Sigmoid colon (tissue), 7 donors: ENCODE measurements at places on chromosomes 5 and 9. TPM values are rescaled to one million over a fixed set of nuclear protein-coding genes. Genes with fewer than 3 reads are reported as not detected.

DNA sequence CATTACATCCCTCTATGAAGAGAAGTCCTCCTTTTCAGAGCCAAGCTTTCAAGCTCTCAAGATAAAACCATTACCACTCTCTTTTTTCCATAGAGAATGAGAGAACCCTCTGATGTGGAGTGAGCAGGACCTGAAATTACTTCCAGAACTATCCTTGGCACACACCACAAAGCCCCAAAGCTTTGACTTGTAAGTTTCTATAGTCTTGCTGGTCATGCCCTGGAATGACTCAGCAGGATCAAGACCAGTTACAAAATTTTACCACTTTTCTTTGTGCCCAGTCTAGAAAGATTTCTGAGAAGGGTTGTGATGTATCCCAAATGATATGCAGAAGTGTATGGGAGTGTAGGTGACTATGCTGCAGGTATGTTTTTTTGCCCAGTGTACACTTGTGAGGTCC is 760.6 kb downstream of the TLE1 start:
- no peak for DNase-seq

DNA sequence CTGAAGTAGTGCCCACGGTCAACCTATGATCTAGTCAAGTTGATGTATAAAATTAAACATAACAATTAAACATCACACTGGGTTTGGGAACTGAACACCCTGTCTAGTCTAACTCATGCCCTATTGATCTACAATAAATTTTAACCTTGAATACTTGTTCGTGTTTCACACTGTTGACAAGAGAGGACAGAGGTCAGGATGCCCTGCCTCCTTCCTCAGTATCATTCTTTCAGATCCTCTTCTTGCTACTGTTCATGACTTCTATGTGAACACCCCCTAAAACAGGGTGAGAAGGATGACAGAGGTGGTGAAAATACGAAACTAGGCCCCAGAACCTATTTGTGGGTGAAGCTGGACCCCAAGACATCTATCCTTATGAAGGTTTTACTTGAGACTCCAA is 8.1 kb upstream of the MAT2B start:
- DNase-seq = no peak

- DNase-seq = no peak
Measured at GRCh38 chr5:180170810-180171567, 38.0 kb downstream of the RASGEF1C start.

The NSG2 gene
- 8.1 TPM for total RNA-seq

The CNTNAP3 gene
- 18.8 TPM for total RNA-seq

GRCh38 chr5:1918488-1919208 is 35.9 kb upstream of the IRX4 start:
- DNase-seq = peak; percentile 50

GRCh38 chr9:68577774-68578591 is 37.3 kb upstream of the TMEM252 start:
- no peak for DNase-seq

DNA sequence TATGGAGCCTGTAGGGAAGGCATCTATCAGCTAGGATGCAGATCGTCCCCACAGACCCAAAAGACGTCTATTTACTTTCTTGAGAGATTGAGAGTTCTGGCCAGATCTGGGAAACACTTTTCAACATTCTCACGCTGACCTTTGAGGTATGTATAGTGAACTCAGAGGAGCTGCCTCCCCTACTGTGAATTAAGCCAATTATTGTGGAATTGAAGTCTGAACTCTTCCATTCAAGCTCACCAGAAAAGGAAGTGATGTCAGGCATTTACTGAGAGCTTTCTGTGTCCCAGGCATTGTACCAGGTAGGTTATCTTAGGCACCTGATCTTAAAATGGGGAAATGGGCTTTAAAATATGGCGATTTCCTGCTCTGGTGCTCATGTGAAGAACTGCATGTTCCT is 136.5 kb downstream of the SV2C start:
- DNase-seq = no peak

- no peak for DNase-seq
Measured at GRCh38 chr5:102418531-102418930, 80.3 kb downstream of the SLCO6A1 start.

- no peak for DNase-seq
Measured at GRCh38 chr5:178529080-178529479, 61.1 kb downstream of the COL23A1 start.

GRCh38 chr9:10571699-10572098 is 41.1 kb downstream of the PTPRD start:
- DNase-seq = no peak

GRCh38 chr9:12880406-12881015 is 105.7 kb downstream of the LURAP1L start:
- DNase-seq = no peak

The ADCY2 gene
- total RNA-seq = 4.4 TPM

The PIP5K1B gene
- 23.5 TPM for total RNA-seq

The LRRC19 gene
- not detected for total RNA-seq

The LCN9 gene
- total RNA-seq = not detected

The FOXD4L6 gene
- not detected for total RNA-seq

DNA sequence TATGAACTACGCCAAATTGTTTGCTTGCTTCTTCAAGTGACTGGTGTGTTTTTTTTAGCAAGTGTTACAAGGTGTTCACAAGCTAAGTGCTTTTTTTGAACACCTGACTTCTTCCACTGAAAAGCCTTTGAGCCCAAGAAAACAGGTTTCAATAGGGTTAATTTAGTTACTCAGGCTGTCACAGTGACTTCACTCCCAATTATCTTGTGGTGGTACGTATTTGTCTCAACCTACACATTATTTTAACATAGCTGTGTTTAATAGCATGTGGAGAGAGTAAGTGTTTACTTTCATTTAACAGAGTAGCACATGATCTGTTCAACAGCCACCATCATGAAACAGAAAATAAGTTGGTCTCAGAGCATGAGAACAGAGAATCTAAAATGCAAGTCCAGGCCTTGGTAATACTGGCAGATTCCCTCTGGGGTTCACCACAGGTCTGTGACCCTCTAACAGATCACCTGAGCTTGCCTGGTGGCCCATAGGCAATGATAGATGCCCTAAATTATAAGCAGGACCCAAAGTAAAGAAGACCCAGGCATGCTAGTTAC is 267.7 kb upstream of the SMARCA2 start:
- DNase-seq = no peak

- DNase-seq = peak; percentile 71
Measured at GRCh38 chr9:134188386-134189144, 24.2 kb upstream of the RNU6ATAC start.

The C5orf34 gene
- total RNA-seq = 2.1 TPM

The TLE1 gene
- total RNA-seq = 45.7 TPM

The PTGS1 gene
- 150 TPM for total RNA-seq

DNA sequence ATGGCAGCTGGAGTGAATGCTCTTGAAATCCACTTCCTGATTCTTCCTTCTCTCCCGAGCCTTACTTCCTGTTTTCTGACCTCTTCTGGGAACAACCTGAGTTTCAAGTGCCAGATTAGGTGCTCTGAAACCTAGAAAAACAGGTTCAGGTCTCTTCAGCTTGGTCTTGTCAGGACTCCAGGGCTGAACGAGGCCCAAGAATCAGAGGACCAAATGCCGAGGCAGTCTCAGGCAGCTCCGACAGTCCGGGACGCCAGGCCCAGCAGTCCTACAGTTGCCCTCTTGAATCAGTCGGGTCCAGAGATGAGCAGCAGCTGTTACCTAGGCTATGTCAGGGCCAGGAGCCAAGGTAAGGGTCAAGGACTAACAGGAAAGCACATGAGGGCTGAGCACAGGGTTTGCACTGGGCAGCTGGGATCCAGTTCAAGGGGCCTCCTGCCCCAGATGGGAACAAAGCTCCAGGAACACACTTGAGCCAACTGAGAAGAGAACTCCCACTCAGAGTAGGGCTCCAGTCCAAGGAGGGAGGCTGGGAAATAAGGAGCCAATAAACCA is 38.3 kb upstream of the ADRA1B start:
- peak; percentile 85 for DNase-seq

- no peak for DNase-seq
Measured at GRCh38 chr5:8238080-8238479, 369.1 kb downstream of the MTRR start.

The PCDHGC5 gene
- total RNA-seq = 2.1 TPM

The ARHGEF37 gene
- 37.1 TPM for total RNA-seq

DNA sequence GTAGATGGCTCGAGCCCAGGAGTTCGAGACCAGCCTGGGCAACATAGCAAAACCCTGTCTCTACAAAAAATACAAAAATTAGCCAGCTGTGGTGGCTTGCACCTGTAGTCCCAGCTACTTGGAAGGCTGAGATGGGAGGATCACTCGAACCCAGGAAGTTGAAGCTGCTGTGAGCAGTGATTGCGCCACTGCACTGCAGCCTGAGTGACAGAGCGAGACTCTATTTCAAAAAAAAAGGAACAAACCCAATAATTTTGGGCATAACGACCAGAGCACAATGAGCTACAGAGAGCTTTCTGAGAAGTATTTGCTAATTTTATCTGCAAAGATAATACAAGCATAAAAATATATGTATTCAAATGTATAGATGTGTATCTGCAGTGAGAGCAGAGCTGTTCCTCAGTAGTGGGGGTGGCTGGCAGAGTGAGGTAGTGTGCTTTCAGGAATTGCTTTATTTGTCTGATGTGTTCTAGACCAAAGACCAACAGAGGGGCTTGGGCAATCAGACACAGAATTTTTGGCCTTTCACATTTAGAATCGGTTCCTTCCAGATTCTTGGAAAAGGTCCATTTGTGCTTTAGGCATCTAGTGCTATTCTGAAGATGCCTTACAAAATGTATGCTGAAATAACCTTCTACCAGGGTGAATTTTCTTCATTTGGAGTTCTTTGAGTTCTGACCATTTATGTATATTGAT is 5.2 kb downstream of the DOCK8 start:
- no peak for DNase-seq

GRCh38 chr5:148887123-148887881 is 60.9 kb downstream of the ADRB2 start:
- DNase-seq = no peak

DNA sequence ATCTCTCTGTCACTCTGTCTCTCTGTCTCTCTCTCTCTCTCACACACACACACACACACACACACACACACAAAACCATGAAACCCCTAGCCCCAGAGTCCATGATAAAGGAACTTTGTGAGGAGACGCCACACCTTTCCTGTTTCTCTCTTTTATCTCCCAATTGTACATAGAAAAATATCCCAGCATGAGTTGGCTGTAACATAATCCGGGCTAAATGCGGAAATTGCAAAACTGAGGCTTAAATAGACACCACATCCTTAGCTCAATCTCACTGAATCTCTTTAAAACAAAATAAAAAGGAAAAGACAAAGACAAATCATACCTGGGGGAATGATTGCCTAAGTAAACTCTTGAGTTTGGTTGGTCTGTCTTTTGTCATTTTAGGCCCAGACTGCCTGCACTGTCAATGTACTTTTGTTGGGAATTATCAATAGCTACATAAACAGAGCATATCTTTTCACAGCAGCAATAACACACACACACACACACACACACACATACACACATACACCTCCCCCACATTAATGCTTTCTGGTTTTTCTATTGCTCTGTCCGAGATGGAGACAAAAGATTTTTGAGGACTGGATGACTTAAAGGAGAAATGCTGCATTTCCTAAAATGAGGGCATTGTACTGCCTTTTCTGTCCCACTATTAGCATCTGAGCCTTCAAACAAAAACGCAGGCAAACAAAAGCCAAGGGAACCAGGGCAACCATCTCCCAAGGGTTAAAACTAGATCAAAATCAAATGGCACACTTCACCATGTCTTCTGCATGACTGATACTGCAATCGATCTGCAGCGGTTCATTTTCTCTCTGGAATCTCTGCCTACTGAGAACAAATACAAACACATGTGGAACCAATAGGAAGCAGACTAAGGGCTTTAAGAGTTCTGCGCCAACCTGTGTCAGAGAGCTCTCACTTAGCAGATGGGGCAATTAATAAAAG is 321.5 kb downstream of the NFIB start:
- DNase-seq = no peak

The SH2D3C gene
- total RNA-seq = 4.7 TPM
